ENCODE measurements at places on chromosomes 6 and 20.

GRCh38 chr6:17470938-17471327 lies 77.5 kb downstream of the CAP2 start:
- no peak for DNase-seq

- no peak for DNase-seq
Observed at GRCh38 chr20:22619272-22619671, 34.9 kb upstream of the FOXA2 start.

GRCh38 chr6:16432075-16433032 lies 194.0 kb downstream of the GMPR start:
- DNase-seq, result no peak

- no peak for DNase-seq
Observed at GRCh38 chr6:1436334-1437306, 47.2 kb downstream of the FOXF2 start.

GRCh38 chr6:150668900-150669302 lies 69.2 kb downstream of the PLEKHG1 start:
- no peak for DNase-seq

GRCh38 chr6:168387426-168387825 lies 53.6 kb upstream of the SMOC2 start:
- no peak for DNase-seq

DNA sequence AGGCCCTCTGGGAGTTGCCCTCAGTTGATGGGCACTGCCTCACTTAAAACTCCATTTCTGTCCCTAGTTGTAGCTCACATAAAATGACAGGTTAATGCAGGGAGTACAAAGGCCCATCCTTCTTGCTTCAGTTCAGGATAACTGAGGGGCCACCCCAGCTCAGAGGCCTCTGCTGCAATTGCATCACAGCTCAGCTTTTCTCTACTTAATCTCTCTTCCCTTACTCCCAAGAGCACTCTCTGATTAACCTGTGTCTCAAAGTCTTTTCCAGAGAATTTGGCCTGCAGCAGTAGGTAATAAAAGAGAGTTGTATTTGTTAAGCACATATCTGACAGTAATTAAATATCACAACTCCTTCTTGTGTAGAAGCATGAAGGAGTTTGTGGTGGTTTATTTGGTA lies 40.9 kb upstream of the FLRT3 start:
- DNase-seq, result no peak

- no peak for DNase-seq
Observed at GRCh38 chr20:14783766-14784165, 446.4 kb upstream of the FLRT3 start.

DNA sequence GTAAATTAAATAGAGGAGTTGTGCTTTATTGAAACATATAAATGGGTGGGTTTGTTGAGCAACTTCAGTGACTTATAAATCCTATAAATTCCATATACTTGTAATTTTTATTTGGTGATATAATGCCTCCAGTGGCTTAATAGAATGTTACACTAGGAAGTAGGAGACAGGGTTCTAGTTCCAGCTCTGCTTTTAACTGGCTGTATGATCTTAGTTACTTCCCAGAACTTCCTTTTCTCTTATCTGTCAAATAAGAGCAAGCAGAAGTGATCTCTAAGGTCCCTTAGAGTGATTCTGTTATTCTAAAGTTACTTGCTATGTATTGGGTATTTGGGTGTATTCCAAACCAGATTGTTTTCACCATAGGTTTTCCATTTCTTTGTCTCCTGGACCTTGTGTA lies 10.2 kb downstream of the ZSCAN23 start:
- DNase-seq, result no peak

DNA sequence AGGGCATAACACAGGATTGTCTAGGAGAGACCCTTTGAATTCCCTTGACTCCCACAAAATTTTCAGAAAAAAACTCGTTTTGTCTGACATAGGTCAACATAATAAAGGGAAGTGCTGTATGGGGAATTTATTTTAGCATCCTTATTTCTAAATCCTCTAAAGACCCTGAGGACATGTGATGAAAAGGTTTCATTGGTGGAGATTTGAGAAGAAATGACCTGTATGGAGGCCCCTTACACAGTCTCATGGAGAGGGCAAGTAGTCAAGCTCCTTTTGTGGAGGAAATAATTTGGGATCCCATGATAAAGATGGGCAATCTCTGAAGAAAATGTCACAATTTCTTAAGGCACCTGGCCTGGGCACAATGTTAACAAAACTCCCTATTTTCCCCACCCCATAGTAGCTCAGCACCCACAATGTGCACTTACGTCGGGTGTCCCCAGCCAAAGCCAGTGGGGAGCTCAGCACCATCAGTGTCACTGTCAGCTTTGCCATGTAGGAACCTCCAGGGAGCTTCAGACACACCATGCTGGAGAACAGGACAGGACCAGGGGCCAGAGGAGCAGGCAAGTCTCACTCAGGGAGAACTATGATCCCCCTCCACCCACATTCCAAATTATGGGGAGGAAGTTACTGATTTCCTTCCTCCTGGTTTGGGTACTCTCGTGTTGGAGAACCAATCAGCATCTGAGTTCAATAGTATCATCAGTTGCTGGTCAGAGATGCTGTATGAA lies at the start of gene HLA-DRB5:
Gene HLA-DRB5 (minus strand): TSS at position 591 of the 734 bp plus-strand sequence. CDS start 63 bp downstream, at position 528.
- DNase-seq, result no peak

DNA sequence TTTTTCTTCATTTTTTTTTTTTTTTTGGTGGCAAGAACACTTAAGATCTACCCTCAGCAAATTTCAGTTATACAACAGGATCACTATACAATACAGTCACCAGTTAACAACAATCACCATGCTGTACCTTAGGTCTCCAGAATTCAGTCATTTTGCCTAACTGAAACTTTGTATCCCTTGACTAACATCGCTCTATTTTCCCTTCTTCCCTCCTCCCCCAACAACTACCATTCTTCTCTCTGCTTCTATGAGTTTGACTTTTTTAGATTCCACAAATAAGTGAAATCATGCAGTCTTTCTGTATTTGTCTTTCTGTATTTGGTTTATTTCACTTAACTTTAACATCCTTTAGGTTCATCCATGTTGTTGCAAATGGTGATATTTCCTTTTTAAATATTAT lies 42.4 kb upstream of the DOK5 start:
- DNase-seq, result no peak

GRCh38 chr6:35931120-35931561 lies 10.2 kb upstream of the SRPK1 start:
- DNase-seq, result no peak

DNA sequence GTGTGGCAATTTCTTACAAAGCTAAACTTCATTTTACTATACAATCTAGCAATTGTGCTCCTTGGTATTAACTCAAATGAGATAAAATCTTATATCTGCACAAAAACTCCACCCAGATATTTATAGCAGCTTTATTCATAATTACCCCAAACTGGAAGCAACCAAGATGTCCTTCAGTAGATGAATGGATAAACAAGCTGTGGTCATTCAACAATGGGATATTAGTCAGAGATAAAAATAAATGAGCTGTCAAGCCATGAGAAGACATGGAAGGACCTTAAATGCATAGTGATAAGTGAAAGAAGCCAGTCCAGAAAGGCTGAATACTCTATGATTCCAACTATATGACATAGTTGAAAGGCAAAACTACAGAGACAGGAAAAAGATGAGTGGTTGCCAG lies 98.9 kb upstream of the BMP2 start:
- no peak for DNase-seq

- no peak for DNase-seq
Observed at GRCh38 chr6:149247385-149247763, 70.1 kb upstream of the TAB2 start.

DNA sequence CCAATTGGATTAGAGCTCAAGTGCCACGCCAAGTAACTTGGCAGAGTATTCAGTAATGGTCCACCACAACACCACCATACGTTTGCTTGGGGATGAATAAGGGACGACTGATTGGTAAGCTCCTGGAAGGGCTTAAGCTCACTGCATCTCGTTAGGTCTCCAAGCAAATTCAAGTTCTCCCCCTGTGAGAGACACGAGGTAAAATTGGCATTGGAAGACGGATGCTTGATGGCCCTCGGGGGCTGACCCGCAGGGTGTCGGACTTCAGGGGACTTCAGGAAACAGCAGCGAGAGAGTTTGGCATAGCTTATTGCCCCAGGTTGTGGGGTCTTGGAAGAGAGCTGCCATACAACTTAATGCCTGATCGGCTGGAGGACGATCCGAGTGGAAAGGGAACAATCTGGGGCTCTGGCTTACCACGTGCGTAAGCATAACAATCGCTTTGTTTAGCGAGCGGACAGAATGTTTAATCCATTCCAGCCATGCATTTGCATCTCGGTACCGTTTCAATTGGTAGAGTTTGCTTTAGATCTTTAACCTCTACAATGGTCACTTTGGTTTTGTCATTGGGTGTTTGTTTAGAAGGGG lies 4.8 kb upstream of the ZNFX1 start:
- no peak for DNase-seq

GRCh38 chr6:20154753-20155152 lies 57.5 kb downstream of the MBOAT1 start:
- DNase-seq, result no peak
